ENCODE measurements at places on chromosomes 2 and 18.

GRCh38 chr2:80113399-80113798 is 191.2 kb downstream of the LRRTM1 start:
- DNase-seq, result no peak

DNA sequence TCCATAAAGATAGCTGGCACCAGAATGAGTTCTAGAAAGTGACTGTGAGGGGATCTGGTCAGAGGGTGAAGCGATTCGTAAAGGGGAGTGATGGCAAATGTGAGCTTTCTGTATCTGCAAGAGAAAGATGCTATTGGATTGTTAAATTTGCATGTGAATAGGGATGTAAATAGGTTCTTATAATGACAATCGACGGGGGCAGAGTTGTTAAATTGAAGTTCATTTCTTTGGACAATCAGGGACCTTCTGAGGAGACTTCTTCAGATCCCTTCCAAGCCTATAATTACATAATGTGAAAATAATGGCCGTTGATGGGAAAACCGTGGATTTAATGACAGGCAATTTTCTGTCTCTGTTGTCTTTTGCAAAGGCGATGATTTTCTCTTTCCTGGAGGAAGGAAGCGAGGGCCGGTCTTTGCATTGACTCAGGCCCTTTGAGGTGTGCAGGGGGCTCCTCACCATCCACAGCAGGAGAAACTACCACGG is 52.2 kb upstream of the TMEM18 start:
- no peak for DNase-seq

- DNase-seq, result no peak
Measured at GRCh38 chr2:36379710-36380448, 24.3 kb downstream of the CRIM1 start.

- DNase-seq, result no peak
Measured at GRCh38 chr18:52670896-52671295, 330.9 kb downstream of the DCC start.

DNA sequence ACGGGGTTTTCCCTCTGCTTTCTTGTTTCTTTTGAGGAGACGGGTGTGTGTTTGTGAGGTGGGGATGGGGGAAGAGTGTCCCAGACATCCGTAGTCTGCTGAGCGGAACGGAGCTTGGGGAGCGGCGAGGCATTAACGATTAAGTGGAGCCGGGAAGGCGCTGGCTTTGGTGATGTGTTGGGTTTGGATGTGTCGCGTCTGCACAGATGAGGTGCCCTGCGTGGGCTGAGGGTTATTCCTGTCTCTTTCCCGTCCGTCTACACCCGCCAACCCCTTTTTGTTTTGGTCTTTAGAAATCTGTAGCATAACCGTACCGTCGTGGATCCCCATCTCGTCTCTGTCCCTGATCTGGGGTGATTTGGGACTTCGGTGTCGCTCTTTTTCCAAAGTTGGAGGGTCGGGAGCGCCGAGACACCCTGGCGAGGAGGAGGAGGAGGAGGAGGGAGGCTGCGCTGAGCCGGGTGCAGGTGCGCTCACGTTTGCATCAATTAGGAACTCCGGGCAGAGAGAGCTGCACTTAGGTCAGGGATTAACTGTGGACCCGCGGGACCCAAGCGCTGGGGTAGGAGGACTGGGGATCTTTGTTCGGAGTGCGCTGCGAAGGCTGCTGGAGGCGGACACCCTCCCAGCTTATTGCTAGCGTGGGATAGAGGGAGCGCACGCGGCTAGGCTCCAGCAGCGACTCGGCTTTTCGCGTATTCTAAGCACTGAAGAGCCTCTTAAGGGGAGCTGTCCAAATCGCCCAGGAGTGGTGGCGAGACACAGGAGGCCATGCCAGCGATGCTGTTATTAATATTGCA is 720.3 kb downstream of the DPP10 start:
- no peak for DNase-seq

- no peak for DNase-seq
Measured at GRCh38 chr2:183967756-183968155, 630.6 kb upstream of the ZNF804A start.

Measured in anterior cingulate cortex (tissue), 58 donors.